Activated naive CD4-positive, alpha-beta T cell treated with anti-CD3 and anti-CD28 coated beads, Interleukin-2, amount 10 ng/mL, durations not matched to agents 7 days and 5 days (primary cell): ENCODE measurements at places on chromosomes 3 and 15.

DNA sequence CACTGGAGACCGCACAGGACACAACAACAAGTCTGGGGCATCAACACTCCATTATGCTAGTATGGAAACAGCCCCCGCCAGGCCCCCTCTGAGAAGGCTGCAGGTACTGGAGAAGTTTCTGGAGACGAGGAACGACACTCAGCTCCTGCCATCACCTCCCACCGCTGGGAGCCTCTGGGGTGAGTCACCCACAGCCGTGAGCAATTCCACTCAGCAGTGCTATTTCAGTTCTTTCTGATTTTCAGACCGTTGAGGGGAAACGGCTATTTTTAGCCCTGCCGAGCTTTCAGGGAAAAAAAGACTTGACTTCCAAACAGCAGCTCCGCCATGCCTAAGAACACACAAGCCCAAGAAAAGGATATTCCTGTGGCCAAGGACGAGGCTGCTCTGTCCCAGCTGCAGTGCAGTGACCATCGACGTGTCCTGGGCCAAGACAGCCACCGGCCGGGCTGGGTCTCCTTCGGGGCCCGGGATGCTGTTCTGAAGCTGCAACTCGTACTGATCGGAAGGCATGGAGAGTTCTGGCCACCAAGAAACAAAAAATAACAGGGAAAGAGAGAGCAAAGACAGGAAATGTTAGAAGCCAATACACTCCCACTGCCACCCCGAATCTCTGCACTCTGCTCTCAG lies 40.8 kb downstream of the NUP210 start:
- peaks cover 56% of the 10 kb centered on the region for H3K36me3 ChIP-seq
- DNase-seq, result no peak
- no peak overlapping the region for H3K4me3 ChIP-seq
- H3K4me1 ChIP-seq, result peaks cover 11% of the 10 kb centered on the region
- H3K27me3 ChIP-seq, result no peaks in the 10 kb centered on the region

DNA sequence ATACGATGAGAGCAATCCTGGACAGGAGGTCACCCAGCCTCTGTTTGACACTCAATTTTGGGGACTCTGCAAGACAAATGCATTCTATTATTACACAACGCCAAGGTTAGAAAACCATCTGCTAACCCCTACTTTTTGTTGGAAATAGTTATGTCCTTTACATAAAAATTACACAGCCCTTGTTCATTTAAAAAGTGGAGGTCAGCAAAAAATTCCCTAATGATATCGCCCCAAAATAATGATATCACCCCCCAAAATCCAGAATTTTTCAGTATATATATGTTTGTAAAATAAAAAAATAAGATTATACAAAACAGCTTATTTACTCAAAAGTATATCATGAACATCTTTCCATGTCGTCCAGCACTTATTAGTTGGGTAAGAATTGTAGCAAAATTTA lies 11.4 kb downstream of the ROPN1 start:
- no peaks in the 10 kb centered on the region for H3K36me3 ChIP-seq
- no peak for DNase-seq
- no peak overlapping the region for H3K4me3 ChIP-seq
- H3K27ac ChIP-seq, result no peak overlapping the region

DNA sequence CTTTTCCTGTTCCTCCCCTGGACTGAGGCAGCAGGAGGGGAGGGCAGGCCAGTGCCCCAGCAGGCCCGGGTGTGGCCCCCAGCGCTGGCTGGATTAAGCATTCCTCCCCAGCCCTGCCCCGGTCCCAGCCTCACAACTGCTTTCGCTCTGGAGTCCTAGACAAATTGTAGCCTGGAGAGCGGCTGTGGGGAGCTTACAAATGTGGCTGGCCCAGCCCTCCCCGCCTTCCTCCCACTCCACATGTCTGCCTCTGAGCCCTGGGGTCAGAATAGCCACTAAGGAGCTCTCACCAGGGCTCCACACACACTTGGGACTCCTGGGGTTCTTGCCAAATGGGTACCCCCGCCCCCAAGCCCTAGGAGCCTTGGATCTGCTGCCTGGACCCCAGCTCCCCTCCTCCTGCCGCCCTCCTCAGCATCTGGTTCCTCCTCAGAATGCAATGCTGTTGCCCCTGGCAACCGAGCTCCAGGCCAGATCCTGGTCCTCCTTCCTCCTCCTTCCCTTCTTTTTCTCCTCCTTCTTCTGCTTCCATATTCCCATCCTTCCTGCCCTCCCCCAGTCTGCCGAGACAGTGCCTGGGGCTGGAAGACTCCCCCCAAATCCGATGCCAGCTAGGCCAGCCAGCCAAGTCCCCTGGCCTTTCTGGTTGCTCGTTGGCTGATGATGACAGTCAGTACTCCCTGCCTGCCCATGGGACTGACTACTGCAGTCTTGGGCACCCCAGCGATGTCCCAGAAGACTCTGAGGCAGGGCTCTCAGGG lies 91.1 kb downstream of the LINGO1 start:
- H3K4me3 ChIP-seq, result no peak overlapping the region
- H3K36me3 ChIP-seq, result no peaks in the 10 kb centered on the region
- H3K27ac ChIP-seq, result no peak overlapping the region

GRCh38 chr3:124274051-124274450 lies 282.1 kb upstream of the ROPN1 start:
- no peaks in the 10 kb centered on the region for H3K4me1 ChIP-seq
- DNase-seq, result no peak
- H3K4me3 ChIP-seq, result no peak overlapping the region
- H3K27me3 ChIP-seq, result peaks cover under 1% of the 10 kb centered on the region
- no peaks in the 10 kb centered on the region for H3K36me3 ChIP-seq

DNA sequence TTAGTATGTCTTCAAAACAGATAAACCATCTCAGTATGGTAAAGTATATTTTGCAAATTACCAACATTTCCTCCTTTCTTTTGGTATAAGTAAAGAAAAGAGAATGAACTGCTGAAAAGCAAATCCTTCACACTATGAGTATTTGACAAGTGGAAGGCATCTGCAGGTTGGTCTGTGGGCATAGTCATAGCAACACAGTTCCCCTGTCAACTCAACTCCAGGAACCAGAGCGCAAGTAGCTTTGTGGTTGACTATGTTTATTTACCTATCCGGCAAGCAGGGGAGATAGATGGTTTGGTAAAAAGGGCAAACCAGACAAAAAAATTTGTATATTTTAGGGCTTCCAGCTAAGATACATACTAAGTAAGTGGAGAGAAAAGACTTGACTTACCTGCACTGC lies 88.3 kb upstream of the PPIB start:
- H3K27me3 ChIP-seq, result no peaks in the 10 kb centered on the region
- H3K4me1 ChIP-seq, result peaks cover 30% of the 10 kb centered on the region
- DNase-seq, result no peak
- H3K36me3 ChIP-seq, result peaks cover 21% of the 10 kb centered on the region

GRCh38 chr15:77418966-77419835 lies 703 bp downstream of the PEAK1 start:
- no peaks in the 10 kb centered on the region for H3K27me3 ChIP-seq
- H3K4me1 ChIP-seq, result peaks cover 32% of the 10 kb centered on the region
- peak overlapping the region; percentile 80 for H3K27ac ChIP-seq
- peak; percentile 62 for DNase-seq

DNA sequence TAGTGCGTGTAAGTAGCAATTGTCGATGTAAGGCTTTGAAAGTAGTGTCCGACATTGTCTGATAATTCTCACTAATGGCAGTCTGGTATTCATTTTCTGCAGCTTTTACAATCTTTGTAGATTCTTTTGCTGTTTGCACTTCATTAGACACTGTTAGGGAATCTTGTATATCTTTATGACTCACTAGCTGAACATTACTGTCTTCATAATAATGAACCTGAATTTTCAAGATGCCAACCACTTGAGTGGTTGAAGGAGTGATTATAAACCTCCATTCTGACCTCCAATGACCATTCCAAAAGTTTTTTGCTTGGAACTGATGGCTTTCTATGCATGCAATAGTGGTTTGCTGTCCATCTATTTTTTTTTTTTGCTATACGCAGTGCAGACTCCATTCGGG lies 76.4 kb upstream of the MFGE8 start:
- H3K27ac ChIP-seq, result no peak overlapping the region
- no peaks in the 10 kb centered on the region for H3K4me1 ChIP-seq
- H3K27me3 ChIP-seq, result peaks cover 31% of the 10 kb centered on the region
- no peak overlapping the region for H3K4me3 ChIP-seq
- no peak for DNase-seq
- no peaks in the 10 kb centered on the region for H3K36me3 ChIP-seq

DNA sequence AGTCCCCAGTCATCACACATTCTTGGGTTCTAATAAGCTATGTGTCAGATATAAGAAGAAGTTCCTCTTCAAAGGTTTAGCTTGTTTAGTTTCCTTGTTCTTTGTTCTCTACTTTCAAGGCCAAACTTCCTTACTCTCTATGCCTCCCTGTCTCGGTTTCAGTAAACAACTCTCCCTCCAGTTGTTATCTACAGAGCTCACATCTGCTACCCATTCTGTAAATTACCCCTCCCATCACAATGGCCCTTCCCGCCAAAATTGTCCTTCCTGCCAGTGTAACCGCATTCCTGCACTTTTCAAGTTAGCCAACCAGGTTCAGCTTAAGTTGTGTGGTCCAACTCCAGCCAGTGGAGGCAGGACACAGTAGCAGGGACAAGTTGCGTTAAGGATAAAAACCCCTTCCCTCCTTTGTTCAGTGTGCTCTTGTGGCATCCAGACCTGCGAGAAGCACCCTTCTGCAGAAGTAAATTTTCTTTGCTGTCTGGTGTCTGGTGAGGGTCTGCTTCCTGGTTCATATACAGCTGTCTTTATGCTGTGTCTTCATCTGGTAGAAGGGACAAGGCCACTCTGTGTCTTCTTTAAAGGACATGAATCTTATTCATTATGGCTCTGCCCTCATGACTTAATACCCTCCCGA lies 342.1 kb upstream of the GRM7 start:
- no peaks in the 10 kb centered on the region for H3K4me1 ChIP-seq
- no peak overlapping the region for H3K4me3 ChIP-seq
- no peaks in the 10 kb centered on the region for H3K27me3 ChIP-seq

- DNase-seq, result no peak
- no peaks in the 10 kb centered on the region for H3K27me3 ChIP-seq
- H3K4me3 ChIP-seq, result no peak overlapping the region
- H3K36me3 ChIP-seq, result no peaks in the 10 kb centered on the region
- peaks cover 2% of the 10 kb centered on the region for H3K4me1 ChIP-seq
- no peak overlapping the region for H3K27ac ChIP-seq
These were observed 82.3 kb downstream of the TNIK start for GRCh38 chr3:171377859-171378258.

DNA sequence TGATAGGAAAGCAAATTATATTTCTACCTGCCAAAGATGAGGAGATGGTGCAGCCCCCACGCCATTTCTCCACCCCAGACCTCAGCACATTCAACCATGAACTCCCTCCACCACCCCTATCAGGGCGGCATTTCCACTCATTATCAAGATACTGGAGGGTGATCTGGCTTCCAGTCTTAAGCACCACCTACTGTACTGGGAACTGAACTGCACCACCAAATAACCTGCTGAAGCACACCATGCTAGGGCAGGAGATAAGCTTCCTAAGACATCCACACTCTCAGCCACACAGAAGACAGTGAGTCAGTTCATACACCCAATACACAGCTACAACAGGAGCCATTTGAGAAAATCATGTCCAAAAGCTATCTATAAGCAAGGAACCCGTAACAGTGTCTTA lies 98.8 kb downstream of the FGF7 start:
- H3K27me3 ChIP-seq, result no peaks in the 10 kb centered on the region
- DNase-seq, result no peak
- H3K4me1 ChIP-seq, result no peaks in the 10 kb centered on the region
- no peaks in the 10 kb centered on the region for H3K36me3 ChIP-seq
- H3K4me3 ChIP-seq, result no peak overlapping the region

- H3K4me3 ChIP-seq, result no peak overlapping the region
- no peak for DNase-seq
- H3K27me3 ChIP-seq, result no peaks in the 10 kb centered on the region
- no peaks in the 10 kb centered on the region for H3K4me1 ChIP-seq
- H3K27ac ChIP-seq, result no peak overlapping the region
These were observed 373.7 kb upstream of the NECTIN3 start for GRCh38 chr3:110697961-110698360.

GRCh38 chr15:25246641-25247406 lies 192.0 kb downstream of the UBE3A start:
- no peaks in the 10 kb centered on the region for H3K27me3 ChIP-seq
- no peaks in the 10 kb centered on the region for H3K4me1 ChIP-seq

- no peaks in the 10 kb centered on the region for H3K4me1 ChIP-seq
- H3K4me3 ChIP-seq, result no peak overlapping the region
- no peak for DNase-seq
- no peak overlapping the region for H3K27ac ChIP-seq
- no peaks in the 10 kb centered on the region for H3K36me3 ChIP-seq
- no peaks in the 10 kb centered on the region for H3K27me3 ChIP-seq
These were observed 234.1 kb downstream of the CACNA2D3 start for GRCh38 chr3:54356261-54357045.

- H3K4me1 ChIP-seq, result peaks cover 4% of the 10 kb centered on the region
- peaks cover 9% of the 10 kb centered on the region for H3K36me3 ChIP-seq
- no peak for DNase-seq
- H3K27me3 ChIP-seq, result peaks cover 37% of the 10 kb centered on the region
- no peak overlapping the region for H3K27ac ChIP-seq
- H3K4me3 ChIP-seq, result no peak overlapping the region
These were observed 3.2 kb upstream of the ANKRD63 start for GRCh38 chr15:40286061-40286532.

DNA sequence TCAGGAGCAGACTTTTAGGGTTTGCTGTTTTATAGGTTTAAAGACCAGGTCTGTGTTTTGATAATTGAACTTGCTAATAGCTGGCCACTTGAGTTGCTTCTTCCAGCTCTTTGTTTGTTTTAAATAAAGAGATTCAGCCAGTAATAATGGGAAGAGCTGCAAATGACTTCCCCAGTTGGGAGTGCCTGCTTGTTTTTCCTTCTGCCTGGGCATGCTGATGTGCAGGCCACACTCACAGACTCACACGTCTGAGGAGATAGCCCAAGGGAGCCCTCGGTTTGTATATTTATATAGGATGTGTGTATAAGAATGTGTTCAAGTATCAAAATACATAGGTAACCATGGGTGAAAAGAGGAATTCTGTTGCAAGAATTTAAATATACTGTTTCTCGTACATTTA lies 78.2 kb upstream of the BOC start:
- no peaks in the 10 kb centered on the region for H3K4me1 ChIP-seq
- no peak overlapping the region for H3K4me3 ChIP-seq
- no peaks in the 10 kb centered on the region for H3K36me3 ChIP-seq

GRCh38 chr3:89025185-89025584 lies 82.2 kb upstream of the EPHA3 start:
- no peak overlapping the region for H3K27ac ChIP-seq
- H3K36me3 ChIP-seq, result no peaks in the 10 kb centered on the region
- no peaks in the 10 kb centered on the region for H3K4me1 ChIP-seq
- DNase-seq, result no peak

DNA sequence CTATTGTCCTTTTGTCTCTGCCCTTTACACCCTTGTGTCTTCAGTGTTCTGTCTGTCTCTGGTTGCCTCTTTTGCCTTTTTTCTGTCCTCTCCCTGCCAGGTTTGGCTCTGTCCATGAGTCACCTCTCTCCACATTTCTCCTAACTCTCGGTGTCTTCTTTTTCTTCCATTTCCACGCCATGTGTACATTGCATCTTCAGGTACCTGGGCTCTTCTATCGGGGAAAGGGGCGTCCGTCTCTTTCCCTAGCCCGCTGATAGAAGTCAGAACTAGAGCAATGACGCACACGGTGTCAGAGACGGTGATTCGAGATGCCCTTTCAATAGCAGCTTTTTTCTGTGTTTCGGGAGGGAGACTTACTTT lies 641 bp downstream of the OPA1 start:
- peak overlapping the region; percentile 89 for H3K4me3 ChIP-seq
- peaks cover 23% of the 10 kb centered on the region for H3K36me3 ChIP-seq
- H3K27ac ChIP-seq, result peak overlapping the region; percentile 93
- H3K4me1 ChIP-seq, result peaks cover 48% of the 10 kb centered on the region
- peak; percentile 44 for DNase-seq
